ENCODE measurements at places on chromosomes 5 and 9.

- no peak for DNase-seq
Observed at GRCh38 chr5:156540491-156540890, 213.5 kb downstream of the SGCD start.

DNA sequence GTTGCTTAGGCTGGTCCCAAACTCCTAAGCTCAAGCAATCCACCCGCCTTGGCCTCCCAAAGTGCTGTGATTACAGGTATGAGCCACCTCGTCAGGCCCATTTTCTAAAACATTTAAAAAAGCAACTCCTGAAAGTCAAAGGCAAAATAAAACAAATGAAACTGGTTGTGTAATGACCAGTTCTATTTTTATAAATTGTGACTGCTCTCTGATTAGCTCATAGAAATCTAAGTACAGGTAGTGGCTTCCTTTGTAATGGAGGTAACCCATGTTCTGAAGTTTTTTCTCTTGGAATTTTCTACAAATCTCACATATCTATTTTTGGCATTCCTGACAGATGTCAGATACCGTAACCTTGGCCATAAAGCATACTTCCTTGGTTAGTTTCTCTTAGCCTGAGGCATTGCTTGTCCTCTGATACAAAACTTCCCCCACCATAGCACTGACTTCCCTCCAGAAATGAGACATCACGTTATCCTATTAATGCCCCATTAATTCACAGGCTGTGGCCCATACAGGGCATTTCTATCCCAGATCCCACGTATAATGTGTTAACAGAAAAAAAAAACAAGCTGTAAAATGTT is 14.1 kb upstream of the AK3 start:
- DNase-seq = no peak

DNA sequence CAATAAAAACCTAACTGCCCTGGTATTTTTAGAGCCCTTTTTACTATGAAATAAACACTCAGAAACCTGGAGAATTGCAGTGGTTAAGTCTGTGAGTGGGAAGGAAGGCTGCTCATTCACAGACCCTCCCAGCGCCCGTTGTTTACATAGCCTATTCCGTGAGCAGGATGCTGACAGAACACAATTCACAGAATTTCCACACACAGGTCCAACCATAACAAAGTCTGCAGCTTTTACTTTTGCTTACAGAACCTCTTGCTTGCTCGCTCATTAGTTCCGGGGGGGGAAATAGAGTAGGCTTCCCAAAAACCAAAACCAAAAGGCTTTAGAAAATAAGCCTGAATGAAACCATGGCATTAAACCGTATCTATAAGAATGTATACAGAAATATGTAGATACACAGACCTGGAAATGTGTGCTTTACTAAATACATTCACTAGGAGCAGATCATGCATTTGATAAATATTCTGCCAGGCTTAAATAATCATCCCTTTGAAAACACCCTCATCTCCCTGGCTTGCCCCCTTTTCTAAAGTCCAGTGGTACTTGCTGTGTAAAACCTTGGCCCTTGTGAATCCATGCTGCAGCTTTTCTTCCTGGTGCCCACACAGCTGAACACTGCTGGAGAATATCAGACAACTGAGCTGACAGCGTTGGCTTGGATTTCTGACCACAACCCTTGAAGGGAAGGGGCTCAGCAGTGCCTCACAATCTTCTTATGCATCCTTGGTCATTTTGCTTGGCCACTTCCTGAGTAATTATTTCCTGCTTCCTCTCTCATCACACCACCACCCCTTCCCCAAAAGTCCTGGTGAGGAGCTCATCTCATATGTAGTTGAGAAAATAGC is 128.0 kb downstream of the FANCC start:
- DNase-seq = no peak

GRCh38 chr9:132160802-132161742 is 786 bp upstream of the NTNG2 start:
- DNase-seq = no peak

DNA sequence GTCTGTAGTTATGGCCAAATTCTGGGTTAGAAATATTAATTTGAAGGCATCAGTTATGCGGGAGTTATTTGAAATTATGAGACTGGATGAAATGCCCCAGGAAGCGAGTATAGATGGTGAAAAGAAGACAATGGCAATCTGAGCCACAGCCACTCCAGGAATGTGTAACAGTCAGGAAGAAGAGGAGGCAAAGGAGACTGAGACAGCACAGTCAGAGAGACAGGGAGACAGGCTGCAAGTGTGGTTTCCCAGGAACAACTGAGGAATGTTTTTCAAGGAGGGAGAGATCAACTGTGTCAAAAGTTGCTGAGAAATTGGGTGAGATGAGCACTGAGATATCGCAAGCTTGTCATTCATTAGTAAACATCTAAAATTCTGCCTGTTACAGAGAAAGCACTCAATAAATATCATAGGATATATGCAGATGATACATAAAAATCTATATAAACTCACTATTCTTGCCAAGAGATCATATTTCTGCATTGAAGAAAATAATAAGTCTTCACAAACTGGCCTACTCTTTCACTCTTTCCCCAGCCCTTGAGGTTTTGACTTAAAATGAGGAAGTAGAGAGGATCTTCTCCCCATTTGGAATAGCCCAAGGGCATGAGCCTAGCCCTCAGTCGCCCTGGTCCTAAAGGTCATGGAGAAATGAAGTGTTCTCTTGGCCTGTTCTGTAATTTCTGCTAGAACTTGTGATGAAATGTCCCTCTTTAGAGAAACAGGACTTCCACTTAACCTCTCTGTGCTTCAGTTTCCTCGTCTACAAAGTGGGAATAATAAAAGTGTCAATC is 48.5 kb upstream of the RLN1 start:
- no peak for DNase-seq

- DNase-seq = no peak
Observed at GRCh38 chr5:75108931-75109596, 56.7 kb upstream of the GCNT4 start.

GRCh38 chr5:148179234-148179824 is 11.0 kb downstream of the SPINK14 start:
- no peak for DNase-seq

All from activated naive CD4-positive, alpha-beta T cell treated with anti-CD3 and anti-CD28 coated beads, Interleukin-2, amount 50 U/mL, for 72 hours (primary cell).